HTR-8/SVneo (cell line): ENCODE measurements at places on chromosomes 7 and 10.

- DNase-seq, result peak; percentile 68
Observed at GRCh38 chr7:3154881-3155494, 111.3 kb upstream of the CARD11 start.

DNA sequence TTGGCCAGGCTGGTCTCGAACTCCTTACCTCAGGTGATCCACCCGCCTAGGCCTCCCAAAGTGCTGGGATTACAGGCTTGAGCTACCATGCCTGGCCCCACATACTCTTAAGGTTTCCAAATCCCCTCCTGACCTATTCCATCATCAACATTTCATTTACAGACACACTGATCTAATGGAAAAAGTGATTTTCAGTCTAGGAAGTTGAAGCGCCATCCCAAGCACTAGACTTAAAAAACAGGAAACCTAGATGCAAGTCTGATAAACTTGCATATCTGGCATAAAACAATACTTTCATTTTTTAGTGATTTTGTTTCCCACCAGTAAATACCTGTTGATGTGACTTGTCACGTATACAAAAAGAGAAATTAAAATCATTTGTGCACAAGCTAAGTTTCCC, 44.0 kb downstream of the DNMBP start:
- no peak for DNase-seq

DNA sequence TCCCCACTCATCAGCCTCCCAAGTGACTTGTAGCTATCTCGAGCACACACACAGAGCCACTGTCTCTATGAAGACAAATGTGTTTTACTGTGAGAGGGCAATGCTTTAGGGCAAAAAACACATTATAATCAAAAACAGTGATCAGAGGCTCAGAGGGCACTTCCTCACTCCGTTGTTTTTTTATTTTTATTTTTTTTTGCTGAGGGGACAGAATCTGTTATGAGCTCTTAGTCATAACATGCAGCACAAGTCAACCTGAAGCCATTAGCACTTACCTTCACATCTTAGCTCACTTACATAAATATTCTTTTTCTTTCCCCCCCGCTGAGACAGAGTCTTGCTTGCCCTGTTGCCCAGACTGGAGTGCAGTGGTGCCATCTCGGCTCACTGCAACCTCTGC, 157.7 kb downstream of the CALN1 start:
- DNase-seq, result no peak

DNA sequence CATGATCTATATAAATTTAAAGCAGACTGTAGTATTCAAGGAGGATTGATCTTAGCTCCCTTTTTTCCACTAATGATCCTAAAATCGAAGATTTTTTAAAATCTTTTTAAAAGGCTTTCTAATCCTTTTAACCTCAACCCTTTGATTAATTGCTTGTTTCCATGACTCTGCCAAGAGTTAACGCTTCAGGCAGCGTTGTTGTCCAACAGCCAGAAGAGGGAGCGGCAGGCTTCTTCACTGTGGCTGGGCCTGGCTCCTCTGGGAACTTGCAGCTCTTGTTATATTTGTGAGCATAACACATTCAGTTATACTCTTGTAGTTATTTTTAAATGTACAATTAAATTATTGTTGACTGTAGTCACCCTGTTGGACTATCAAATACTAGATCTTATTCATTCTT, 26.3 kb downstream of the CRCP start:
- peak; percentile 24 for DNase-seq

GRCh38 chr7:11458736-11459483, 373.1 kb downstream of the THSD7A start:
- DNase-seq, result no peak

DNA sequence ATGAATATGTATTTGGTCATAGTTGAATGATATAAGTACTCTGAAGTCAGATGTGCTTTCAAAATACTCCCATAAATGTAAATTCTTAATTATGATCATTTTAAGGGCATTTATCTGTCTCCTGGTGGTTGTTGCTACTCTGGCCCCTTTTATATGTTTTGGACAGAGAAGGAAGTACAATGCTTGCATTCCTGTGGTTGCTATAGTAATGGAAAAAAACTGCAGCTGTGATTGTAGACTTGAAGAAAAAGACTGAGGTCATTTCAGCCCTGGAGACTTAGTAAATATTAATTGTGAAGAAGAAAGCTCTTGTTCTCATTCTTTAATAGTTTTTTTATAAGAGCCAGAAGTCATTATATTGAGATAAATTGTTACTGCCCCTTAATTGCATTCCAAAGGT, 70.2 kb upstream of the FERD3L start:
- DNase-seq, result peak; percentile 5

DNA sequence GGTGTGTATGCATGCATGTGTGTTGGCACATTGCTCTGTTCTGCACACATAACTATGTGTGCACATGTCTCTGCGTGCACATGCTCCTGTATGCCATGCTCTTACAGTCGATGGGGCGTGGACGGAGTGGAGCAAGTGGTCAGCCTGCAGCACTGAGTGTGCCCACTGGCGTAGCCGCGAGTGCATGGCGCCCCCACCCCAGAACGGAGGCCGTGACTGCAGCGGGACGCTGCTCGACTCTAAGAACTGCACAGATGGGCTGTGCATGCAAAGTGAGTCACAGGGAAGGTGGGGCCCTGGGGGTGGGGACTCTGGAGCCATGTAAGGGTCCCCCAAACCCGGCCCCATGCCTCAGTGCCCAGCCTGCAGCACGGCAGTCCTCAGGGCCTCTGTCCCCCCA, 30.6 kb upstream of the SLC29A3 start:
- DNase-seq, result no peak
